ENCODE measurements at places on chromosomes 1 and 21.

GRCh38 chr1:188027613-188028012 lies 1198.9 kb downstream of the PLA2G4A start:
- DNase-seq = no peak

DNA sequence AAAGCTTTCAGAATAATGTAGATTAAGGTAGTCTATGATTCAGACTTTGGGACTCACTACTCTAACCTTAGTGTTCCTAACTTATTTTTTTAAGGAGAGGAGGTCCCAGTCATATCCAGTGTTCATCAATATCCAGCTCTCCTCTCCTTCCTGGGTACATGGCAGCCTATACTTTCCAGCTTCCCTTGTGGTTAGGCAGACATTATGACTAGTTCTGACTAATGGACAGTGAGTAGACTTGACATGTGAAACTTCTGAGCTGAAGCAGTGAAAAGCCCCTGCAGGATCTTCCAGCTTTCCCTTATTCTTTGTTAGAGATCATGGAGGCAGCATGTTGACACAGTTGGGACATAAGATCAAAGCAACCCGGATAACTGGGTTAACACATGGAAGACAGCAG lies 144.2 kb downstream of the PTPRU start:
- no peak for DNase-seq

GRCh38 chr1:156295391-156295947 lies at the start of gene GLMP:
GLMP (minus strand) TSS chr1:156295679; CDS start chr1:156295645, 34 bp downstream.
- DNase-seq = peak; percentile 80

DNA sequence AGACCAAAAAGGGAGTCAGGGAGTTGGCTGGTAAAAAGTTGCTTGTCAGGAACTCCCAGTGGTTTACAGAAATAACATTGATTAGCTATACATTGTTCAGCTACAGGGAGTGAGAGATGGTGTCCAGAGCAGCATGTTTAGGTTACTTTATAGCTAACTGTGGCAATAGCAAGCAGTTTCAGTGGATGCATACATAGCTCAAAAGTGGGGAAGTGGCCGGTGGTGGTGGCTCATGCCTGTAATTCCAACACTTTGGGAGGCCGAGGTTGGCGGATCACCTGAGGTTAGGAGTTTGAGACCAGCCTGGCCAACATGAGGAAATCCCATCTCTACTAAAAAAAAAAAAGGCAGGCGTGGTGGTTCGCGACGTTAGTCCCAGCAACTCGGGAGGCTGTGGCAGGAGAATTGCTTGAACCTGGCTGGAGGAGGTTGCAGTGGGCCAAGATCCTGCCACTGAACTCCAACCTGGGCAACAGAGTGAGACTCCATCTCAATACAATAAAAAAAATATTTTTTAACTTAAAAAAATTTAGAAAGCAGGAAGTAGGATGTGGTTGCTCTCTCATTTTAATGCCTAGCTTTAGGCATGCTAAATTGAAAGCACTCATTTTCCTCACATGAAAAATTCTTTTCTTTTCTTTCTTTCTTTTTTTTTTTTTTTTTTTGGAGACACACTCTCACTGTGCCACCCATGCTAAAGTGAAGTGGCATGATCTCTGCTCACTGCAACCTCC lies 109.7 kb downstream of the PPIAL4G start:
- no peak for DNase-seq

DNA sequence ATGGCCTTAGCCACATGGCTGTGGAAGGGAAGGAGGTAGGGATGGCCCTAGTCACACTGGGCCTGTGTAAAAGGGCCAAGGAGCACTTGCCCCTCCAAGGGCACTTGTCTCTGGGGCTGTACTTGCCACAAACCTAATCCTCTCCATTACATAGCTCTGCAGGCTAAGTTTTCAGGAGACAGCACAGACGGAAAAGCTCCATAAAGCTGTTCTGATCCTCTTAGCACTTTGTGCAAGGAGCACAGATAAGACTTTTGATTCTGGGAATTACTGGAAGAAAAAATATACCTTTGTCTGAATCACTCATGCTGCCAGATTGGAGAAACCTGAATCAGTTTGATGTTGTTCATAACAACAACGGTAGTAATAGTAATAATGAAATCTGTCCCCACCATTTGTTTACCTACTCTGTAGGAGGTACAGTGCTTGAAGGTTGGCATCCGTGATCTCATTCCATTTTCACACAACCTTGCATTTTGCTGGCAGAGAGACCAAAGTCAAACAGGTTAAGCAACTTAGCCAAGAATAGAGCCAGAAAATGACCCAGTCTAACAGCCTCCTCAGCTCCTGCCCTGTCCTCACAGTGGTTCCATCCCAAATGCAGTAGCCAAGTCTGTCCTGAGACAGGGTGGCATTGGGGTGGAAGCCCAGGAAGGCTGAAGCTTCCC lies 207.1 kb downstream of the ROR1 start:
- DNase-seq = no peak

- DNase-seq = no peak
Observed at GRCh38 chr1:231618609-231619256, 7.9 kb upstream of the DISC1 start.

GRCh38 chr1:228304766-228305395 lies 97.0 kb downstream of the OBSCN start:
- no peak for DNase-seq

- DNase-seq = no peak
Observed at GRCh38 chr21:20618878-20619277, 379.3 kb upstream of the NCAM2 start.

DNA sequence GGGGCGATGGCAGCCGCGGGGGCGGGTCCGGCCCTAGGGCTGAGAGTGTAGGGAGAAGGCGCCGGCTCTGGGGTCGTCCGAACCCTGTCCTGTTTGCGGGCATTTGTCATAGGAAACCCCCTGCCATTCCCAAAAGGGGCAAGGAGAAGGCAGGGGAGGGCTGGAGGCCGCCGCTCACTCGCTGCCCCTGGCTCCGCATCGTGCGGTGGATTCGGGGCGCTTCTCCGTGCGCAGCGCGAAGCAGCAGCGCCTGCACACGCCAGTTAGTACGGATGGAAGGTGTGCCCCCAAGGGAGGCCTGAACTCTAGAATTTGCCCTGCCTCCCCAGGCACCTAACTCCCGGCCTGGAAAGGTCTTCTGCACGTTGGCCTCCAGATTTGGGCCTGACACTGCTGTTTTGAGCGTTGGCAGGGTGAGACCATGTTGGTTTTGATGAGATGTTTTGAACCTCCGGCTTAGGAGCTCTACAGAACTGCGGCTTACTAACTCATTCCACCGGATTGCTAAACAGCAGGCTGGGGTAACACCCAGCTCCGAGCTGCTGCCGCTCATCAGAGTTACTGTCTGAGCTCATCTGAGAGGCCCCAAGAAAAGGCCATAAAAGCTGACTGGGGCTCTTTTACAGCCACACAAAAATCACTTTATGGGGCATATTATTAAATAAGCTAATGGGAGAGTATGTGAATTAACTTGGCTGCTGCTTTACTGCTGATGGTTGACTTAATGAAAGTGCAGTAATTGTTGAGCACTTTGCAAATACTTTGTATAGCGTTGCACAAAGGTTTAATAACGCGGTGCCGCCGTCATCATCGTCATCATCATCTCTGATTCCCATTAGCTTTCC lies 987 bp downstream of the GPR137B start:
- DNase-seq = no peak

DNA sequence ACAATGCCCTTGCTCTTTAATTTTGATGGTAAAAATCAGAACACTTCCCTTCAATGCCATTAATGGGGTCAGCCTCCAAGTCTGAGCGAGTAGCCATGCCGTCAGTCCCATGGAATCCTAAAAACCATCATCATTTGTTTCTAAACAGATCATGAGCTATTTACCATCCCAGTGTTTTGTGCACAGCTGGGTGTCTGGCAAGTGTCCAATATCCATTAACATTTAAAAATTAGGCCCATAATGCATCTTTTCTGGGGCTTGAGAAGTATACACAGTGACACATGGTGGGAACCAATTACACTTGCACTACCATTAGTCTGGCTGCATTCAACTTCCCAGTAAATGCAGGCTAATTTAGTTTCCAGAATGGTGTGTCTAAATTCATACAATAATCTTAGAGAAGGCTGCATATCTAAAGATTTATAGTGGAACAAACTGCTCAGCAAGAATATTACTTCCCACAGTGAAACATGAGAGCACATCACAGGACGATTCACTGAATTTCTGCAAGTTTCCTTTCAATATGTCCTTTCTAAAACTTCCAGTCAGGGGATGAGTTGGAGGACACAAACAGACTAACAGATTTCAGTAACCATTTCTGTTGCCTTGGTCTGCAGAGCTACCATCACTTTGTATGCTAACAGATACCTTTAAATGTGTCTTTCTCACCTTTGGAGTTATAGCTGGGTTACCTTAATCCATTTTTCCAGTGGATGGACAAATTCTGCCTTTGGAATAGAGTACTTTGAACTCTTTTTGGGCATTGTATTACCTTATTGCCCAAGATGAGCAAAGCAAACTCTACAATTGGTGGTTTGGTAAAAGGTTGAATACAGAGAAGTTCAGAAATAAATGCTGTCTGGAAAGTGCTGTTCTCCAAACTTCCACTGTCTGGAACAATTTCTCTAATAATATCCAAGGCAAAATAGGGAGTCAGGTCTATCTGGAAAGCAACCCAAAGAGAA lies 258.0 kb downstream of the PTBP2 start:
- DNase-seq = no peak

DNA sequence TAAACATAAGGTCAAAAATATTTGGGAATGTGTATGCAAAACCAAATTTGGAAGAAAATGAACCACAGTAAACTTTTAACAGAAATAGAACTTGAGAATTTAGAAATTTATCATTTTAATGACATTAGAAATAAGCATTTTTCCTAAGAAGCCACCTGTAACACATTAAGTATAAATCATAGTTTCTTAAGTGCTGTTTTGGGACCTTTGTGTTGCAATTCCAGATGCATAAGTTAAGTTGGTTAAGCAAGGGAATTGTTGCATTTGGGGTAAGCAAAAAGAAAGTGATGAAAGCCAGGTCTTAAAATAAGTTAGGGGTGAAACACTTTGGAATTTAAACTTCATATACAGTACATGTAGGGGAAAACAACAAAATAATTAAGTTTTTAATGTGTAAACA lies 49.8 kb downstream of the CDKN2C start:
- DNase-seq = no peak

DNA sequence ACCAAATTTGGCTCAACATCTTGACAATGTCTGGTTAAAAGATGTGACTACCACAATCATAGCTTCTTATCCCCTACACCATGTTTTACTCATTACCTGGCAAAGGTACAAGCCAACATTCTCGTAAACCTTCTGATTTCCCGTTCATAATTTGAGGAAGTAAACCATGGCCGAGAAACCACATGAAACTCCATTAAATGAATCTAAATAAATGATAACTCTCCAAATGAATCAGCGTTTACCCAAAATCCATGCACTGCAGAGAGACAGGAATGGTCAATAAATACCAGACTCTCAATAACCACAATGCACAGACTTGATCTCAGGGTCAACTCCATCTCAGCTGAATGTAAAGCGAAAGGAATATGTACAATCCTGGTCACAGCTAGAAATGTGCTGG lies 125.2 kb downstream of the TYW3 start:
- no peak for DNase-seq

GRCh38 chr1:88800382-88801051 lies 90.8 kb downstream of the GTF2B start:
- no peak for DNase-seq

All from right forelimb (tissue), 1 donor.